ENCODE measurements at places on chromosomes 2 and 18. TPM values are rescaled to one million over a fixed set of nuclear protein-coding genes. Genes with fewer than 3 reads are reported as not detected.

Gene PSMA8
- not detected for total RNA-seq

Gene HOXD9
- not detected for total RNA-seq

Gene CCDC121
- total RNA-seq: 0.61 TPM

Gene OTOS
- not detected for total RNA-seq

Gene OR6B2
- not detected for total RNA-seq

Gene SH2D6
- total RNA-seq: 0.84 TPM

Gene EFEMP1
- 125 TPM for total RNA-seq

Gene CNDP1
- not detected for total RNA-seq

Gene PSD4
- total RNA-seq: 13.2 TPM

Gene TLX2
- total RNA-seq: not detected

Gene GNAL
- total RNA-seq: 1.6 TPM

Gene MAL
- not detected for total RNA-seq

Gene MDH1B
- total RNA-seq: 0.77 TPM

Gene SNORC
- 8.2 TPM for total RNA-seq

Gene B3GNT7
- total RNA-seq: not detected

Gene TRPM8
- not detected for total RNA-seq

Gene MC5R
- total RNA-seq: not detected

Gene FOXI3
- total RNA-seq: not detected

Gene MATN3
- 0.83 TPM for total RNA-seq

Gene LYG2
- total RNA-seq: not detected

Gene CXCR1
- 0.12 TPM for total RNA-seq

Gene DIPK1C
- not detected for total RNA-seq

Gene ALPG
- not detected for total RNA-seq

Gene CCDC102B
- total RNA-seq: 3.5 TPM

Gene CTAGE1
- not detected for total RNA-seq

Gene LBH
- 1.7 TPM for total RNA-seq

Gene COL5A2
- 7.4 TPM for total RNA-seq

Gene EVX2
- total RNA-seq: not detected

Gene SFTPB
- total RNA-seq: 0.32 TPM
